Mucosa of gallbladder (tissue), 1 donor: ENCODE measurements at places on chromosomes 6 and 20. TPM values are rescaled to one million over a fixed set of nuclear protein-coding genes. Genes with fewer than 3 reads are reported as not detected.

Gene HTR1E
- 0.17 TPM for total RNA-seq

Gene SLC13A3
- 1.5 TPM for total RNA-seq

Gene PLEKHG1
- total RNA-seq: 24.5 TPM

GRCh38 chr6:140052736-140053729 is 678.6 kb upstream of the CITED2 start:
- DNase-seq: no peak

DNA sequence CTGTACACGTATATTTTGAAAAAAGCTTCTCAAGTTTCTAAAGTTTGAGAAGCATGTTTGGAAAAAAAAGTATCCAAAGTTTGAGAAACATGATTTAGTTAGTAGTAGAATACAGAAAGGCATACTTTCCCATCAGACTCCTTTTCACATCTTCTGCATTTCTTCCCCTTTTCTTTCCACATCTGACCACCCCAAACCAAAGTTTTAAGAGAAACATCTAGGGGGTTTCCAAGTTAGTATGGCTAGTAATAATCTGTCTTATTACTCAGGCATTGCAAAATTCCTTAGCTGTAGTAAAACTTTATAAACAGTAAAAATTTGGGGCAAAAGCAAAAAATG is 63.0 kb upstream of the IL20RA start:
- DNase-seq: no peak

- no peak for DNase-seq
Observed at GRCh38 chr6:14635195-14635594, 517.6 kb downstream of the CD83 start.

DNA sequence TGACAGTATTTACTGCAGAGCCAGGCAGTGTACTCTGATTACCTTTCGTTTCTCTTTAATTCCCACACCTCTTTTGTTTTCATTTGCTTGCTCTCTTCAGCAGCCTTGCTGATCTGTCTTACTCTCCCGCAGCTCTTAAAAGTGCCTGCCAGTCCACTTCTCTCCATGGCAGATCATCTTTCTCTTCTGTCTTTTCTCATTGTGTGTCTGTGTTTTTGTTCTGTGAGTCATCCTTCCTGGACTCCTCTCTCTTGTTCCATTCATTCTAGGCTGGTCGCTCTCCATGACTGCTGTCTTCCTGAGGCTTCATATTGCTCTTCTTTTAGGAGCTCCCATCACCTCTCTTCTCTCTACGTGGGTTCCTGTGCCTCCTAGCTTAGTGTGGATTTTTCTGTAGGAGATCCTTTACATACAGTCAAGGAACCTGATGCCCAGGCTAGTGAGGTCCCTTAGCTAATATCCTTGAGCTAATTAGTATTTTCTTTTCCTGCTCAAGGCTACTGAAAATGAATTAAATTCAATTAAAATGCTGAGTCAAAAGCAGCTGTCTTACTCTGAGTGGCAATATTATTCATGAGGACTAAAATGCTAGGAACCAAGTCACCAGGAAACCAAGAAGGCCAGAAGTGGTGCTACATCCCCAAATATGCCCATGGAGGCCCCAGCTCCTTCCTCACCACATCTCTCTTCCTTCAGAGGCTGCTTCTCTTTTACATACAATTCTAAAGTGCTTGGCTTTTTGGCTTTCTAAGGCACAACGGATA is 86.1 kb downstream of the SLX4IP start:
- no peak for DNase-seq

GRCh38 chr6:30323806-30324205 is 2.9 kb upstream of the TRIM39 start:
- DNase-seq: no peak
